ENCODE measurements at places on chromosomes 5 and 9.

- DNase-seq: no peak
Measured at GRCh38 chr5:155471027-155471426, 457.5 kb downstream of the KIF4B start.

DNA sequence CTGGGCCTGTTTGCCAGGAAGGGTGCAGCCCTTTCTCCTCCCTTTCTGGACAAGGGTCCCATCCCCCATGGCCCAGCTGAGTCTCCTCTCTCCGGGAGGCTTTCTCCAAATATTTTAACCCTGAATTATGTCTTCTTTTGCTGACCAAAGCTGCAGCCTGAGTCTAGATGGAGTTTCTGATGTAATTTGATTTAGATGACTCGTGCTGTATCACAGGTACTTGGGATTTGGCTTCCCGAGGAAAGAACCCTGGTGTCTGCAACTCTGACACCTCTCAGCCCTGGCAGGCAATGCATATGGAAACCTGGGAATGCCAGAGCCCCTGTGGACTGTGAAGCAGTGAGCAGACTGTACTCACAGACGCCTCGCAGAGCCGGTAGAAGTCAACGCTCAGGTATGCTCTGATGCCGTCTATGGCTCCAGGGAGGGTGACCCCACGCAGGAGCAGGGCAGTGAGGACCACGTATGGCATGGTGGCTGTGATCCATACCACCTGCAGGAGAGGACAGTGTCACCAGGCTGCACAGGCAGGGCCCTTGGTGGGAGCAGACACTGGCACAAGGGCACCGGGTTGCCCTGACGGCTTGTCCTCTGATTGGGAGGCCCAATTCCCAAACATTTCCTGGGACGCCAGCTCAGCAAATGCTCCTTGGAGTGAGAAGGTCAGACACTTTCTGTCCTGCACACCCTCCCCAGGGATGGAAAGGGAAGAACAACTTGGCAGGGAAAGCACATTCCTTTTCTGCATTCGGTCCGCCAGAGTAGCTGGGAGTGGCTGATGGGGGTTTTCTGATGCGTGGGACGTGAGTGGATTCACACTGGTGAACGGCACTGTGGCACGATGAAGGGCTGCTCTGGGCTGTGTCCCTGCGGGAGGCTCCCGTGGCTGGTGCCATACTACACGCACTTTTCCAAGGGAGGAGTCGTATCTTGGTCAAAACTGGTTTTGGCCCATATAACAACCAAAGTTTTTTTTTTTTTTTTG is 24.7 kb downstream of the SLC6A3 start:
- DNase-seq: no peak

DNA sequence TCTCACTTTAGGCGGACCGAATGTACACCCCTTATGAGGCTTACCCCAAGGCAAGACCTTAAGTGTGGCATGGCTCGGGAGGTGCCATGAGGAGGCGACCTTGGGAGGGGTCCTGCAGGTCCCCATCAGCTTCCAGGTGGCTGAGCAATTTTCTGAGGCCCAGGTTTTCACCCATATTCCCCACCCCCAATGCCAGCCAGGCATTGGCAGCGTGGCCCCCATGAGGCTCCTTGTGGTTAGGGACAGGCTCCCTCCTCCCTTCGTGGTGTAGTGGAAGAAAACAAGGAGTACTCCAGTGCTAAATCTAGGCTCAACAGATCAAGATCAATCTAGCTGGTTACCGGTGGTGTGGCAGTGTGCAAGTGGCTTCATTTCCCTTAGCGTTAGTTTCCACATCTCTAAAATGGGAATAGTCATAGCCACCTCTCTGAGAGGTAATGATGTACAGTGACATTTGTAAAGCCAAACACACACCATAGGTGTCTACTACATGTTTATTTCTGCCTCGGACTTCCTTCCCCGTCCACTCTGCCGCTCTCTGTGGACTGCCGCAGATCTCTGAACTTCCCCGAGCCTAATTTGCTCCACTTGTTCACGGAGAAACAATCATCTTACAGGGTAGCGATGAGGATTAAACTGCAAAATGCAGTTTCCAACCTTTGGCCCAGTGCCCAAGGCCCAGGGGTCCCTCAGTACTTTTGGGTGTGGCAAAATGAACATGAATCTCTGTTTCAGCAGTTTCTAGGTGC is 8.4 kb downstream of the LHX2 start:
- no peak for DNase-seq

- DNase-seq: no peak
Measured at GRCh38 chr5:85538362-85538761, 1079.4 kb upstream of the COX7C start.

DNA sequence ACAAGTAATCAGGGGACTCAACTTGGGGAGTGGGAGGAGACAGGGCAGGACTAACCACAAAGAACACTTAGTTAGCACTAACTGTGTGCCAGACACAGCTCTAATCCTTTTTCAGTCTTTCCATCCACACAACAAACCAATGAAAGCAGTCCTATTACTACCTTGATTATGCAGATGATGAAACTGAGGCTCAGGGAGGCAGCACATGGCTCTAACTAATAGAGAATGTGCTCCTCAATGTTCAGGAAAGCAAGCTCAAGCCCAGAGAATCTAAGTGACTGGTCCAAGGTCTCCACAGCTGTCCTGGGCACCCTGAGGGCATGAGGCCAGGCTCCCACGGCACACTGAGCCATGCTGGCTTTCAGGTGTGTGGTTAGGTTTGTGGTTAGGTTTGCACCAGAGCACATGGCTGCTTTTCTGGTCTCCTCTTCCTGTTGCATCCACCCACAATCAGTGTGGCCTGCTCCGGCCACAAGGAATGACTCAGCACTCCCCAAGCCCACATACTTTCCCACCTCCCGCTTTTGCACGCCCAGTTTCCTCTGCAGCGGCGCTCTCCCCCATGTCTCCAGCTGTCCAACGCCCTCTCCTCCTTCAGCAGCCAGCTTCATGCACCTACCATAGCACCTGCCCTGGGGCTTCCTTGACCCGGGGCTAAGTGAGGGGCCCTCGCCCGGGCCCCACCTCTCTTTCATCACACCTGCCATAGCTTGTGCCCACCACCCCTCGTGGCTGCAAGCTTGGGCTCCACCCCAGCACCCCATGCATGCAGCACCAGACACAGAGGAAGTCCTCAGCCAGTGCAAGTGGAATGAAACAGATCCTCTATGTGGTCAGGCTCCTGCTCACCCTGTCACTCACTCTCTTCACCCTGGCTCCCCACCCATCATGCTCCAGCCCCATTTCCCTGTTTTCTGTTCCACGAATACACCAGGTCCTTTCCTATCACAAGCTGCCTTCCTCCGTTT is 133.1 kb downstream of the GABBR2 start:
- peak; percentile 42 for DNase-seq

DNA sequence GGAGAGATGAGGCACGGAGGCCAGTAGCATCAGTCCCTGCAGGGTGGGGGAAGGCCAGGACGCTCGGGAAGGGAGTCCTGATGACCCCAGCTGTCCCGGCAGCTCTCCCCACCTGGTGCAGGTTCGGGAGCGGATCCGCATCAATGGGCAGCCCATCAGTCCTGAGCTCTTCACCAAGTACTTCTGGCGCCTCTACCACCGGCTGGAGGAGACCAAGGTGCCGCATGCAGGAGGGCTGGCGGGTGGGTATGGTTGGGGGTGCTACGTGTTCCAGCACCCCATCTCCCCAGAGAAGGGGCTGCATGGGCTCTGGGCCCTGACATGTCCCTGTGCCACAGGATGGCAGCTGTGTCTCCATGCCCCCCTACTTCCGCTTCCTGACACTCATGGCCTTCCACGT is 4.2 kb downstream of the FPGS start:
- DNase-seq: no peak

DNA sequence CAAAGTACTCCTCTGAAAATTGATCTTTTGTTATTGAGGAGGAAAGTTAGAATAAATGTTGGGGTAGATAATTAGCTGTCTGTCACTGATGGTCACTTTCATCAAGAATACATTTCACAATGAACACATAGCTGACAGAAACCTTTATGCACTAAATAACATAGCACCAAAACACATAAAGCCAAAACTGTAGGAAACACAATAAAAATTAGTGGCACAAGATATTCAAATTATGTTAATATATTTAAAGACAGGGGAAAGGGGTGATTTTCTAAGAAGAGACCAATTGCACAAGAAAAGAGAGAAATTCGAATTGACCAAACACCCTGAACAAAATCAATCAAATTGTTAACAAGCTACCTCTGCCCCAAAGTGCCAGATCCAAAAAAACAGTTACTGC is 89.7 kb downstream of the AK8 start:
- DNase-seq: no peak

GRCh38 chr9:5514617-5515260 is 4.4 kb downstream of the PDCD1LG2 start:
- DNase-seq: no peak

GRCh38 chr9:130833031-130833990 is 1.7 kb upstream of the ABL1 start:
- DNase-seq: no peak

GRCh38 chr5:151002250-151002649 is 18.1 kb upstream of the GPX3 start:
- DNase-seq: no peak

DNA sequence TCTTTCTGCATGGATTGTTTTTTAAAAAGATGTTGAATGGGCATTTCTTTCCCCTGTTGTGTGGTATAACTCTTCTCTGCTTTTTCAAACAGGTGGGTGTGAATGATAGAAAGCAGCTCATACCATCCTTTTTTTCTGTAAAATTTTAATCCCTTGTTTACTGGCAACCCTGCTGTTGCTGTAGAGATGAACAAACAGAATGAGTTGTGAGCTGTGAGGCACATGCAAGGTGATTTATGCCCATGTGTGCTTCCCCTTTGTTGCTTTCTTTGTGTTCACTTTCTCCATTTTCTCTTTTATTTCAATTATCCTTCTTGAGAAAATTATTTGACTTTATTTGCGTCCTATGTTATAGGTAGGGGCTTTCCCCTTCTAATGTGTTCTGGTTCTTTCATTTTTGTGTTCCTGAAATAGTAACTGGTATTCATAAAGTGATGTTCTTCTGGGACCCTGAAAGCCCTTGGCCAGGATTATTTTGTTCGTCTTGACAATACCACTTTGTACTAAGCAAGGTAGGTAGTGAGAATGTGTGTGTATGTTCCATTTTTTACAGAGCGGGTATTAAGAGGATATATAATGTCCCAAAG is 79.9 kb downstream of the AOPEP start:
- no peak for DNase-seq

DNA sequence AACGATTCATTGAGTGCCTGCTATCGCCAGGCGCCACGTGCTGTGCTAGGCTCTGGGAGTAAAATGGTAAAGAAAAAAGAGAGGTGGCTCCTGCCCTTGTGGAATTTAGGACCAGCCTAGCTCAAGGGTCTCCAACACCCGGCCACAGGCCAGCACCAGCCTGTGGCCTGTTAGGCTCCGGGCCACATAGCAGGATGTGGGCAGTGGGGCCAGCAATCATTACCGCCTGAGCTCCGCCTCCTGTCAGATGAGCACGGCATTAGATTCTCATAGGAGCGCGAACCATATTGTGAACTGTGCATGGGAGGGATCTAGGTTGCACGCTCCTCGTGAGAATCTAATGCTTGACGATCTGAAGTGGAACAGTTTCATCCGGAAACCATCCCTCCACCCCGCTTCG is 1.5 kb downstream of the RMRP start:
- DNase-seq: no peak

DNA sequence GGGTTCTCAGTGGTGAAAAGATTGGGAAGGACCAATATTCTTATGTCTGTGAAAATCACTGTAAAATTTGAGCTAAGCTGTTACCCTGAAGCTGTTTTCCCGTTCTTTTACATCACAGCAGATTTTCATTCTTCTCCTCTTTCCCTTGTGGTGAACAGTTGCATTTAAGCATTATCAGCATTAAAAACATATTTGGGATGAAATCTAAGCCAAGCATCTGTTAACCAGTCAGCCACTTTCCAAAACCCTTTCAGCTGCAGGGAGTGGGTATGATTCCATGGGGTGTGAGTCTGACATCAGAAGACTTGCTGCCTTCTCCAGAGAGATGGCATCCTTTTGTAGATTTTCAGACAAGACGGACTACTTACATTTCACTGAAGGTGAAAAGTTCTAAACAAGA is 97.2 kb downstream of the TRIO start:
- DNase-seq: peak; percentile 50

DNA sequence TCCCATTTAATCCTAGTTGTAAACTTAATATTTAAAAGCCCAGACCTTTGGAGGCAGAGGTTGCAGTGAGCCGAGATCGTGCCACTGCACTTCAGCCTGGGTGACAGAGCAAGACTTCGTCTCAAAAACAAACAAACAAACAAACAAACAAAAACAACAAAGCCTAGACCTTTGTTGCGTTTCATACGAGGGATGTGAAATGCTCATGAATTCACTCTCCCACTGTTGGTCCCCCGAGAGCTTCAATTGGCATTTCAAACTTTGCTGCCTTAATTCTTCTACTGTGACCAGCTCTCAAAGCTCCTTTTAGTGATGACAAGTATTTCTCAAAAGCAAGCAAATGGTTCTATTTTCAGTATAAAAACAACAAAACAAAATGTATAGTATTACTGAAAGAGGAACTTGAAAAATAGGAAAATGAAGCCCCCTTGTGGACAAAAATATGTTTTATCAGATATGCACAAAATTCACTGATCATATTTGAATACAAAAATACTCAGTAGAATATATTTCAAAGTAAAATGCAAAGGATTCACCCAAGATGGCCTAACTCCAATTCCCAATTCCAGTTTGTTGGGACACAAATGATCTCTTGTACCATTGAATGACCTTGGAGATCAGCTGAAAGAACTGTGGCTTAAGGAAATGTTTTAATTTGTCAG is 140.4 kb downstream of the ESM1 start:
- DNase-seq: peak; percentile 69

DNA sequence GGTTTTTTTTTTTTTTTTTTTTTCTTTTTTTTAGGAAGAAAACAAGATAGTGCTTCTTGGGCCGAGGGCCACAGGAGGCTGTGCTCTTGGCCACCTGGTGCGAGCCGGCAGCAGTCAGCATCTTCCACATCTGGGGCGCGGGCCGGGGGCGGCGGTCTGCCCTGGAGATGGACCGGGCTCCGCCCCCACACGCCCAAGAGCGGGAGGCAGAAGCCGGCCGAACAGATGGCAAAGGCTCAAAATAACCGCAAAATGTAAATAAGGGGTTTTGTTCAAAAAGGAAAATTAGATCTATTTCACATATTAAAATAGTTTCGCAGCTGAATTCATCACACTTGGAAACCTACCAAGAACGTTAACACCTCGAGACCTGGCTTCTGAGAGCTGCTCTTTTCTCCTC is 51.5 kb upstream of the UBAC1 start:
- no peak for DNase-seq

GRCh38 chr9:126532019-126532462 is 81.7 kb upstream of the LMX1B start:
- peak; percentile 47 for DNase-seq

DNA sequence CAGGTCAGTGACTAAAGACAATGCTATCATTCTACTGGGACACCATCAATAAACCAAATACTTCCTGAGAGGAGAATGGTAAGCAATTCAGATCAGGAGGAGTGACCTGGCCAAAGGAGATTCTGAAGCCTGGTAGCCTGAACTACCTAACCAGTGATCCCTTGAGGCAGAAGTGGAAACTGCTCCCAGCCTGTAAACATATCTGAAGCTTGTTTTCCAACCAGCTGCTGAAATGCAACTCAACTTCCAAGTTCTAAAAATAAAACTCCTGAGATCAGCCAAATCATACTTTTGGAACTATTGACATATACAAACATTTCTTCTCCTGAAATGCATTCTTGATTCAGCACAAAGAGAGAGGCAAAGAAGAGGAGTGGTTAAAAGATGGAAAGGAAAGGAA is 204.1 kb downstream of the EBF1 start:
- no peak for DNase-seq

GRCh38 chr5:93401634-93402213 is 179.3 kb downstream of the NR2F1-AS1 start:
- DNase-seq: no peak

- no peak for DNase-seq
Measured at GRCh38 chr5:79727451-79728355, 38.1 kb downstream of the CMYA5 start.

GRCh38 chr5:124292322-124292855 is 454.1 kb downstream of the ZNF608 start:
- no peak for DNase-seq

All from HFF-Myc (cell line).